Karpas-422 (cell line): ENCODE measurements at places on chromosomes 6 and 20. TPM values are rescaled to one million over a fixed set of nuclear protein-coding genes. Genes with fewer than 3 reads are reported as not detected.

GRCh38 chr6:143262859-143263258, 187.6 kb downstream of the ADAT2 start:
- no peak for DNase-seq

DNA sequence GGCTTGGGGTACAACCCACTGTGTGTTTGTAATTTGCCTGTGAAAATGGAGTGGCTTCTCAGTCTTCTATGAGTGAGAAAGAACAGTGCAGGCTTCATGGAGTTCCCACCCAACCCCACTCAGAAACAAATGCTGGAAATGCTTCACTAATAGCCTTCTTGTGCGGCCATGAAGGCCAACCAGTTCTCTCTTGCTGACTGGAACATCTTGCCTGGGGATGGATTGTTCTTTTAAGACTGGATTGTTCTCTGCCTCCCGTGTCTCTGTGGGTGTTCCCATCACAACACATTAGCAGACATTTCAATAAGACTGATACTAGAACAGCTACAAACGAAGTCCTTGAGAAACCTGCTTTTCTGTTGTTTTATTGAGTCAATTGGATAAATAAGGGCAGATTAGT, 110.6 kb downstream of the PPP1R14C start:
- no peak for DNase-seq

GRCh38 chr6:145225500-145225899, 509.8 kb downstream of the EPM2A start:
- DNase-seq: no peak

Gene RUNX2
- 0.19 and 0.90 TPM in 2 replicates for total RNA-seq

Gene CHRNA4
- total RNA-seq: not detected in 2 replicates

Gene GPX5
- not detected in 2 replicates for total RNA-seq
